ENCODE measurements at places on chromosomes 1 and 21. TPM values are rescaled to one million over a fixed set of nuclear protein-coding genes. Genes with fewer than 3 reads are reported as not detected.

- peaks cover 10% of the 10 kb centered on the region for H3K4me1 ChIP-seq
- no peak for DNase-seq
- no peak overlapping the region for H3K27ac ChIP-seq
- peaks cover 7% of the 10 kb centered on the region for H3K27me3 ChIP-seq
- H3K36me3 ChIP-seq: no peaks in the 10 kb centered on the region
These were observed 3.8 kb upstream of the CACYBP start for GRCh38 chr1:174995916-174996315.

DNA sequence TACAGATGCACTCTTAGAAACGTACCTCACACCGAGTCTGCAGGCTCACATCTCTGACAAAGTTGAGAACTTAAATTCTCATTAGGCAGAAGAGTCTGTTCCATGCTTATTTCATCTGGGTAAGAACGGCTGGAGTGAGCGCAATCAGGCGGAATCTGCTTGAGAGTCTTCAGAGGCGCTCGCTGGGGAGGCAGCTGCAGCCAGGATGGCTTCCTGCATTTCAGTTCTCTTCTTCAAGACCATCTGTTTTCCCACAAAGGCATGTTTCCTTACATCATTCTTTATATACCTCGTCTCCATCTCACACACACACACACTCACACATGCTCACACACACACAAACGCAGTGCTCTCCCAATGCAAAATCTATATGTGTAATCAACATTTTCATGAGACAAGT is 497.1 kb downstream of the AJAP1 start:
- H3K36me3 ChIP-seq: peaks cover 12% of the 10 kb centered on the region
- H3K27me3 ChIP-seq: peaks cover 2% of the 10 kb centered on the region
- no peaks in the 10 kb centered on the region for H3K4me1 ChIP-seq
- no peak for DNase-seq
- no peak overlapping the region for H3K4me3 ChIP-seq

Gene TSHB
- not detected for total RNA-seq

- peaks cover 10% of the 10 kb centered on the region for H3K4me1 ChIP-seq
- H3K4me3 ChIP-seq: no peak within 1 kb of the TSS
- H3K27ac ChIP-seq: no peak within 1 kb of the TSS
- peaks cover 10% of the 10 kb centered on the region for H3K27me3 ChIP-seq
- no peak for DNase-seq
- no peaks in the 10 kb centered on the region for H3K36me3 ChIP-seq
These were observed at the start of gene CSF3R for GRCh38 chr1:36482724-36483388. CSF3R (minus strand) TSS chr1:36482913; CDS start chr1:36479496, 3,417 bp downstream.

- peaks cover 14% of the 10 kb centered on the region for H3K36me3 ChIP-seq
- DNase-seq: no peak
- no peak overlapping the region for H3K27ac ChIP-seq
- peaks cover 5% of the 10 kb centered on the region for H3K27me3 ChIP-seq
- H3K4me1 ChIP-seq: peaks cover 17% of the 10 kb centered on the region
These were observed 6.5 kb upstream of the CCDC27 start for GRCh38 chr1:3745590-3746381.

DNA sequence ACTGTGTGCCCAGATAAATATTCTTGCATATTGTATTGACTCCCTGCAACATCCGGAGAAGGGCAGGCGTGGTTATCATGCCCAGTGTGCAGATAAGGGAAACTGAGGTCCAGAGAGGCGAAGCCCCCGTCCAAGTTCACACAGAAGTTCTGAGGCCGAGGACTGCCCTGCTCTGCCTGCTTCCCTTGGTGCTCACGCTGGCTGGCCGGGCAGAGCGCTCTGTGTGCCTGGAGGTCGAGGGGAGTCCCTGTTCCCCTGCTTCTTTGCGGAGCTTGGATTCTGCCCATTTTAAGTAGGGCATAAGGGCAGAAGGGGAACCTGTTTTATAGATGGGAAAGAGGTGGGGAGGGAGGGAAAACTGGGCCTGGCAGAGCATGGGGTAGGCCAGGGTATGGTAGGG is 92.8 kb upstream of the ACTL8 start:
- no peaks in the 10 kb centered on the region for H3K36me3 ChIP-seq

DNA sequence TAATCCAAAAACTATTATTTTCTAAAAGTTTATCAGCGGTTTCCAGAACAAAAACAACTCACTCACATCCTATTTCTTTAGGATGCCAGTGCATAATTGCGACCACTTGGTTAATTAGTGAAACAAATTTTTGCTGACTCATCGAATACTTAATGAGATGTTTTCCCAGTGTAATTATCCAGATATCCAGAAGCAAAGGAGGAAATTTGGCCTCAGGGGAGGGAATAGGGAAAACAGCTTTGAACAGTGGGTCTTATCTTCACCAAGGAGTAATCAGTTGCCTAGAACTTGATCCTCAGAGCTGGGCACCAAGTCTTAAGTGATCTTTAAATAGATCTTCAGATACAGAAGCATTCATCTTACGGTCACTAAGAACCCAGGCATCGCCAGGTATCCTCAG is 24.3 kb downstream of the STYXL2 start:
- H3K4me1 ChIP-seq: peaks cover 12% of the 10 kb centered on the region
- no peaks in the 10 kb centered on the region for H3K36me3 ChIP-seq
- no peaks in the 10 kb centered on the region for H3K27me3 ChIP-seq
- no peak for DNase-seq
- no peak overlapping the region for H3K4me3 ChIP-seq
- H3K27ac ChIP-seq: no peak overlapping the region

- H3K4me1 ChIP-seq: peaks cover 33% of the 10 kb centered on the region
- H3K27ac ChIP-seq: peak overlapping the region; percentile 96
- DNase-seq: peak; percentile 33
- H3K27me3 ChIP-seq: peaks cover 4% of the 10 kb centered on the region
These were observed 685 bp upstream of the VAMP4 start for GRCh38 chr1:171742577-171742922.

Gene TACSTD2
- 0.10 TPM for total RNA-seq

DNA sequence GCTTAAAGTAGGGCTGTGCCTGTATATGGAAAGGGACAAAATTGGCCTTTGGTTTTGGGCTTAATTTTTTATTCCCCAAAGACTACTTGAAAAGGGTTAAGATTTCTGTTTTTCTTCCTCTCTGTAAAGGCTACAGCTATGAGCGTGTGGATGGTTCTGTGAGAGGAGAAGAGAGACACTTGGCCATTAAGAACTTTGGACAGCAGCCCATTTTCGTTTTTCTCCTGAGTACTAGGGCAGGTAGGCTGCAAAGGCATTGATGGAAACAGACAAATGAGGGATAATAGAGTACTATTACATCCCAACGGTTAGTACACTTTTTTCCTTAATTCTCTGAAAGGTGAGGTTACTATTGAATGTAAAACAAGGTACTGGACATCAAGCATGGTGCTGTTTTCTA is 29.6 kb downstream of the CHD1L start:
- H3K27ac ChIP-seq: no peak overlapping the region
- H3K36me3 ChIP-seq: peaks cover 35% of the 10 kb centered on the region
- no peaks in the 10 kb centered on the region for H3K4me1 ChIP-seq
- H3K4me3 ChIP-seq: no peak overlapping the region
- no peak for DNase-seq

- peaks cover 6% of the 10 kb centered on the region for H3K36me3 ChIP-seq
- peaks cover 8% of the 10 kb centered on the region for H3K4me1 ChIP-seq
- no peak for DNase-seq
- peaks cover 5% of the 10 kb centered on the region for H3K27me3 ChIP-seq
- no peak overlapping the region for H3K4me3 ChIP-seq
- no peak overlapping the region for H3K27ac ChIP-seq
These were observed 17.1 kb downstream of the THEM4 start for GRCh38 chr1:151892190-151892589.

- no peaks in the 10 kb centered on the region for H3K27me3 ChIP-seq
- no peak for DNase-seq
- no peak overlapping the region for H3K27ac ChIP-seq
- no peaks in the 10 kb centered on the region for H3K4me1 ChIP-seq
- H3K4me3 ChIP-seq: no peak overlapping the region
- H3K36me3 ChIP-seq: no peaks in the 10 kb centered on the region
These were observed 639.7 kb upstream of the CXADR start for GRCh38 chr21:16873176-16873575.

- H3K27me3 ChIP-seq: peaks cover 8% of the 10 kb centered on the region
- no peaks in the 10 kb centered on the region for H3K36me3 ChIP-seq
- H3K4me1 ChIP-seq: peaks cover 14% of the 10 kb centered on the region
These were observed 18.4 kb upstream of the GADD45A start for GRCh38 chr1:67666636-67667035.

Gene DMRTA2
- not detected for total RNA-seq

Gene LCE1D
- total RNA-seq: not detected

Gene FOXD3
- 0.26 TPM for total RNA-seq

DNA sequence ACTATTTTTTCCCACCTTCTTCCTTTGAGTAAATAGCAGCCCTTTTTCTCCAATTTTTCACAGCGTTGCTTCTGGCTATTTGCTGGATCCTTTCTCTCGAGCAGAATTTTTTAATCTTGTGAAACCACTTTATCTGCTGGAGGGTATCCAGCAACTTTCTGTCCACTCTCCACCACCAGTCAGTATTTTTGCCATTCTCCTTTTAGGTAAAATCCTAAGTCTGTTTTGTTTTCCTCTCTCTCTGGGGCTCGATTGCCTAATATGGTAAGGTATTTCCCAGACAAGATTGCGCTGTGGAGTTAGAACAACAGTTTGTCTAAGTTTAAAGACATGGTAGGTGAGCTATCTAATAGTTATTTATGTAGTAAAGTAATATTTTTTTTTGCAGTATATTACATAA is 156.9 kb downstream of the PPP1R12B start:
- H3K4me3 ChIP-seq: no peak overlapping the region
- peak overlapping the region; percentile 90 for H3K27ac ChIP-seq
- H3K36me3 ChIP-seq: no peaks in the 10 kb centered on the region
- DNase-seq: no peak
- no peaks in the 10 kb centered on the region for H3K27me3 ChIP-seq
- H3K4me1 ChIP-seq: peaks cover 3% of the 10 kb centered on the region

- H3K4me3 ChIP-seq: peak within 1 kb of the TSS; percentile 95
- DNase-seq: peak; percentile 95
- peaks cover 38% of the 10 kb centered on the region for H3K4me1 ChIP-seq
- H3K36me3 ChIP-seq: peaks cover 9% of the 10 kb centered on the region
- peak within 1 kb of the TSS; percentile 90 for H3K27ac ChIP-seq
These were observed at the start of gene ERRFI1 for GRCh38 chr1:8026153-8026975. ERRFI1 (minus strand) TSS chr1:8026309; CDS start chr1:8015619, 10,690 bp downstream.

DNA sequence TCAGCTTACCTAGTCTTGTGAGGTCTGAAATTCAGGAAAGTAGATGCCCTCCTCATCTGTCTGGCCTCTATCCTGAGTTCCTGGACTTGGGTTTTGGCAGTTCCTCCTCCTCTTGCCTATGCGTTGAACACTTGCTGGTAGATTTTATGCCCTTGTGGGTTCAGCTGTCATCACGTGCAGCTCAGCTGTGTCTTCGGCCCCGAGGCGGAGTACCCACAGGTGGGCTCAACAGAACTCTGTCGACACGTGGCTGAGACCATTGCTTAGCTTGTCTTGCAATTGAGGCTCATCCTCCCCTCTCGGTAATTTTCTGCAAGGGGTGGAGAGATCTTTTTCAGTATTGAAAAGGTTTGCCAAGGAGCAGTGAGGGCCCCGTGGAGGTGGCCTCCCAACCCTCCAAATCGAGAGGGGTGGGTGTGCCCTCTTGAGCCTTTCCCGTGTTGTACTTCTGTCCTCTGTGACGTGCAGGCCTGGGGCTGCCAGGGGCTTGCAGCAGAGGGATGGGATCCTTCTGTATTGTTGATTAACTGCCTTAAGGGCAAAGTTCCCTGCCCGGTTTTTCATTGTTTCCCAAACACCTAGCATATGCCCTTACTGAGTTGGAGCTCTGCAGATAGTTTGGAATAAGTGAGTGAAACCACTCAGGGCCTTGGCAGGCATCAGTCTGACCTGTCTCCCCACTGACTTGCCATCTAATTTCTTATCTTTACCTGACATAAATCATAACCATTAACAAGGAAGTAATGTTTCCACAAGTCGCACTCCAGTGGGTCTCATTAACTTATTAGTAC is 2.9 kb downstream of the CENPS start:
- peaks cover 12% of the 10 kb centered on the region for H3K4me1 ChIP-seq
- DNase-seq: no peak
- H3K36me3 ChIP-seq: peaks cover 3% of the 10 kb centered on the region
- H3K27me3 ChIP-seq: peaks cover 5% of the 10 kb centered on the region

DNA sequence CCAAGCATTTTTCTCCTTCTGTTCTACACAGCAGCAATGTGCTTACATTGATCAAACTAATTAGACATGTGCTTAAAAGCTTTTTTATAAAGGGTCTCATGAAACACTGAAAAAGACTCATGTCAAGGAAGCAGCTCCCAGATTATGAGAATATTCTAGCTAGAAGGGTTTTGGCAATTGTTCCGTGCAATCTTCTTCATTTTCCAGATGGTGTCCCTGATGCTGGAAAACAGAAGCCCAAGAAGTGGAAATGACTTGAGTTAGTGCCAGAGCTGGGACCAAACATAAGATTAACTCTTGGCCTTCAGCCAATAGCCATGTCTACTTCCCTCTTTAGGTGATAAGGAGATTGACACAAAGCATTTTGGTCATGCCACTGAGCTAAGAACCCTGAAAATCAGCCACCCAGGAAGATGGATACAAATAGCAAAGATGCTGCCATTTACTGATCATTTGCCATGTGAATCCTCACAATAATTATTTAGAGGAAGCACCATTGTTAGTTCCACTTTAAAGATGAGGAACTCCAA is 110.8 kb downstream of the MATN1 start:
- H3K36me3 ChIP-seq: no peaks in the 10 kb centered on the region
- DNase-seq: no peak
- H3K27me3 ChIP-seq: peaks cover 2% of the 10 kb centered on the region
- peaks cover 3% of the 10 kb centered on the region for H3K4me1 ChIP-seq
- no peak overlapping the region for H3K4me3 ChIP-seq

Gene GPR37L1
- total RNA-seq: not detected

GRCh38 chr1:92883297-92883696 is 51.5 kb downstream of the RPL5 start:
- no peaks in the 10 kb centered on the region for H3K36me3 ChIP-seq
- peaks cover 4% of the 10 kb centered on the region for H3K4me1 ChIP-seq
- H3K27me3 ChIP-seq: no peaks in the 10 kb centered on the region
- H3K4me3 ChIP-seq: no peak overlapping the region

Gene NBPF4
- total RNA-seq: not detected

DNA sequence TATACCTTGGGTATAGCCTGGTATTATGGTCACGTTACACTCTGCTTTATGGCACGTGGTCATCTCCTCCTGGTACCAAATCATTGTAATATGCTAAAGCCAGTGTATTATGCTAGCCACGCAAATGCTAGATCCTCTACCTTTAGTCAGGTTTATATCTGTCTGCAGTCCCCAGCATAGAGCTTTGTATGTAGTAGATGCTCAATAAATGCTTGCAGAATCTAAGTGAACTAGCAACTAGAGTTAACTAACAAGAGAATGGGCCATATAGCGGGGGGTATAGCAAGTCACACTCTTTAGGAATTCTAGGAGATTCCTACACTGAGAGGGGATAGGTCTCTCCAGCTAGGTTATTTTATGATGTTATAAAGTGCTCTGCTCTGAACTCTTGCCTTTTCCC is 3.0 kb downstream of the MOV10 start:
- peaks cover 22% of the 10 kb centered on the region for H3K4me1 ChIP-seq
- no peak overlapping the region for H3K27ac ChIP-seq
- H3K27me3 ChIP-seq: peaks cover 6% of the 10 kb centered on the region
- H3K4me3 ChIP-seq: no peak overlapping the region
- H3K36me3 ChIP-seq: no peaks in the 10 kb centered on the region
- DNase-seq: no peak

DNA sequence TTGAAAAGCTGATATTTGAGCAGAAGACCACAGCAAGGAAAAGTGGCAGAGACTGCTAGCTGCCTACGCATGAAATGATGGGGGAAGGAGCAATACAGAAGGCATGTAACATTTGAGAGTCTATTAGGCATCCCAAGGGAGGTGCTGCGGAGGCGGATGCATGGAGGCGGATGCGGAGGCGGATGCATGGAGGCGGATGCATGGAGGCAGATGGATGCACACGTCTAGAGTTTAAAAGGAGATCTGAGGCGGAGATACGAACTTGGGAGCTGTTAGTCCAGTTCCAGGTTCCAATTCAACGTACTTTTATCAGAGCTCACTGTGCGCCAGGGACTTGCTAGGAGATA is 744 bp upstream of the DDX20 start:
- DNase-seq: peak; percentile 60
- peak overlapping the region; percentile 94 for H3K4me3 ChIP-seq
- peak overlapping the region; percentile 97 for H3K27ac ChIP-seq
- peaks cover 3% of the 10 kb centered on the region for H3K36me3 ChIP-seq

Data from endothelial cell (in vitro differentiated cells).